Stimulated activated CD4-positive, alpha-beta T cell treated with anti-CD3 and anti-CD28 coated beads, Interleukin-15, amount 100 ng/mL, for 1 hour (primary cell): ENCODE measurements at places on chromosomes 4 and X.

GRCh38 chr4:155038459-155038858 lies 170.0 kb upstream of the NPY2R start:
- no peak for DNase-seq

DNA sequence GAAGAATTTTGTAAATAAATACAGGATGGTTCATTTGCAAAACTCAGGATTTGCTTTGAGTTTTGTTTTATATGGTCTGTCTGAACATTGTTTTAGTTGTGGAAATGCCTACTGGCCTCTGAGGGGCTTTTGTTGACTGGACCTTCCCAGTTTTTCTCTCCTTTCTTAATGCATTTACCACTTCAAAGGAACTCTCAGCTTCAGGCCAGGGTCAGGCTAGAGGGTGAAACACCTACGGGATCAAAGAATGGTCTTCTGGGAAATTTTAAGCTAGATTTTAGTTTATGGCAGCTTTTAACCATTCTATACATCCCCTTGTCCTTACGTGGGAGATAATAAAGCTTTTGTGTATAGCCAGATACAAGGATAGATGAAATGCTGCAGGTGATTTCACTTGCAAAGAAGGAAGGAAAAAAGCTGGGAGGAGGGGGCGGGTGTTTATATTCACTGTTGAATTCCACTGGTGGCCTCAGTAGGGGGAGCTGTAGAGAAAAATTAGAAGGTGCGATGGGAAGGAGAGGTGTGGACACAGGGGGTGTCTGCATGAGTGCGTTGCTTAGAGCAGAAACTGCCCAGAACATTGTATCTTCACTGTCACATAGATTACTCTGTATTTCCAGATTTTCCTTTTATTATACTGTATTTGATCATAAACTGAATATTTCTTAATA lies 151.8 kb downstream of the TSPAN5 start:
- no peak for DNase-seq

- DNase-seq, result no peak
Measured at GRCh38 chrX:14029039-14029424, 660 bp downstream of the GEMIN8 start.

GRCh38 chr4:99276417-99276816 lies 14.4 kb downstream of the ADH1A start:
- DNase-seq, result no peak

DNA sequence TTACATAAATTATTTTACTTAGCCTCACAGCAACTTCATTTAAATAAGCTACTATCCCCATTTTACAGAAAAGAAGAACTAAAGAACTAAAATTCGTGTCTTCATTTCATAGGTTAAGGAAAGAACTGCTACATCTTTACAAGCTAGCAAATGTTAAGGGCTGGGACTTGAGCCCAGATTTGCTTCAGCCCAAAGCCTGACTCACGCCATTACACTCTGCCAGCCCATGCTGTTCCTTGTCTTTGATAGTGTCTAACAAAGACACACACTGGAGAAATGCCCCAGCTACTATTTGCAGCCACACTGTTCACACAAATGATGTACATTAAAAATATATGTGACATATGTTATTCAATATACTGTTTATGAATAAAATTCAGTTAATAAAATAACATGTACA lies 29.0 kb upstream of the ERVMER34-1 start:
- no peak for DNase-seq

- DNase-seq, result no peak
Measured at GRCh38 chrX:17987783-17988182, 126.7 kb upstream of the RAI2 start.

GRCh38 chrX:45300638-45301037 lies 100.0 kb upstream of the DIPK2B start:
- no peak for DNase-seq

DNA sequence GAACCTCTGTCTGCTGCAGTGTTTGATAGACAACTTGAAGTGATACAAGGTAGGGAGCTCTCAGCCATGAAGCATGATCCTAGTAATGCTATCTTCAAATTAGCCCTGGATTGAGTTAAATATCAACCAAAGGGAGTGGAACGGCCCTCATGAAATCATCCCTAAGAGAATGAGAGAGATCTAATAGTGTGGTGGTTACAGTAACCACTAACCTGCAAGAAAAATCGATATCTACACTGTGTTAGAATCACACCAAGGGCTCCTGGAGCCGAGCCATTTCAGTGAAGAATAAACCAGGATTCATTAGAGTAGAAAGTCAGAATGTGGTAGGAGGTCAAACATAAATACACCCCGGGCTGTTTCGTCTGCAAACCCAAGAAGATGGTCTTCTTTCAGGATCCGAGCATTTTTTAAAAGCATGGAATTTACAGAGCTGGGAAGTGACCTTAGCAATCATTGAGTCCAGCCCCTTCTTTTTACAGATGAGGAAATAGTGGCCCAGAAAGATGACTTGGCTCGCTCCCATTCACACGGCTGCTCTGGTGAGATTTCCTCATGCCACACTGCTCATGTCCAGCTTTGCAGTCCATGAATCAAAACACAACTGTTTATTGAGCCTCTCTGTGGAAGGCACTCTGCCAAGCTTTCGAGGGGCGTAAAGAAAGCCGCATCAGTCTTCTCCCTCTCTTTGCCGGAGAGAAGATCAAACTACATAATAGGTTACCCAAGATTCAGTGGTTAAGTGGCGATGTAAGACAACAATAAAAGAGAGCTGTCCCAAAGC lies 5.5 kb upstream of the DCTD start:
- no peak for DNase-seq

GRCh38 chrX:101429934-101430333 lies 21.9 kb downstream of the HNRNPH2 start:
- DNase-seq, result no peak

DNA sequence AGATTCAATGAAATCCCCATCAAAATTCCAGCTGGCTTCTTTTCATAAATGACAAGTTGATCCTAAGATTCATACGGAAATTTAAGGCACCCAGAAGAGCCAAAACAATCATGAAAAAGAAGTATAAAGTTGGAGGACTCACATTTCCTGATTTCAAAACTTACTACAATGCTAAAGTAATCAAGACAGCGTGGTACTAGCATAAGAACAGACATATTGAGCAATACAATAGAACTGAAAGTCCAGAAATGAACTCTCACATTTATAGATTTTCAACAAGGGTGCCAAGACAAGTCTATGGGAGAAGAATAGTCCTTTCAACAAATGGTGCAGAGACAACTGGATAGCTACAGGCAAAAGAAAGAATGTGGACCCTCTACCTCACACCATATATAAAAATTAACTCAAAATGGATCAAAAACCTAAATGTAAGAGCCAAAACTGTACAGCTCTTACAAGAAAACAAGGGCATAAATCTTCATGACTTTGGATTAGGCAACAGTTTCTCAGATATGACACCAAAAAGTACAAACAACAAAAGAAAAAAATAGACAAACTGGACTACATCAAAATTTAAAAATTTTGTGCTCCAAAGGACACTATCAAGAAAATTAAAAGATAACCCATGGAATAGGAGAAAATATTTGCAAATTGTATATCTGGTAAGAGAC lies 28.5 kb downstream of the SASH3 start:
- DNase-seq, result no peak
